ENCODE measurements at places on chromosomes 7 and 10.

DNA sequence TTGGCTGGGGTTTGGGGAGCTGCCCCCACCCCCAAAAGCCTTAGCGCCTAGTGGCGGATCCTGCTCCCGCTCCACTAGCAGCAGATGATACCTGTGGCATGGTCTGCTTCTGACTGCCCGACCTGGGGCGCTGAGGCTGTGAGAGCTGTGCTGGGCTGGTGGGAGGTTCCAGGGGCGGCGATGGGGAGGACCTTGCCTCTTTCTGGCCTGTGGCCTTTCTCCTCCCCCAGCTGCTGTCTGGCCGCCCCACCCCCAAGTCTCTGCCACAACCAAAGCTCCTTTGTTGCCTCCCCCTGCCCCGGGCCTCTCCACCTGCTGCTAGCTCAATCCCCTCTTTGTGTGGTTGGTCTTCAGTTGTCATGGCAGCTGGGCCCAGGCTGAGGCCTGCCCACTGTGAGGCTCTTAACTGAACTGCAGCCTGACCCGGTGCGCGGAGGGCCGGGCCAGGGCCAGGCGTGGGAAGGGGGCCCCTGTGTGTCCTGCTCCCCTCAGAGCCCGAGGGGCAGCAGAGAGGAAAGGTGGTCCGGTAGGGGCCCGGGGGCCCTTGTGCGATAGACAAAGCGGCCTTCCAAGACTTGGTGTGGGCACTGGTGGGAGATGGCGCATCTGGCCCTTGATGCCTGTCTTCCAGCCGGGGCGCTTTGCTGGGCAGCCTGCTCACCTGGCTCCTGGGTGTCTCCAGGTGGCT lies 4.7 kb downstream of the ZNF775 start:
- peak; percentile 97 for DNase-seq

- DNase-seq, result no peak
Observed at GRCh38 chr7:28725045-28725642, 233.0 kb downstream of the TRIL start.

GRCh38 chr7:50397320-50397970 lies 52.7 kb downstream of the FIGNL1 start:
- DNase-seq, result no peak

DNA sequence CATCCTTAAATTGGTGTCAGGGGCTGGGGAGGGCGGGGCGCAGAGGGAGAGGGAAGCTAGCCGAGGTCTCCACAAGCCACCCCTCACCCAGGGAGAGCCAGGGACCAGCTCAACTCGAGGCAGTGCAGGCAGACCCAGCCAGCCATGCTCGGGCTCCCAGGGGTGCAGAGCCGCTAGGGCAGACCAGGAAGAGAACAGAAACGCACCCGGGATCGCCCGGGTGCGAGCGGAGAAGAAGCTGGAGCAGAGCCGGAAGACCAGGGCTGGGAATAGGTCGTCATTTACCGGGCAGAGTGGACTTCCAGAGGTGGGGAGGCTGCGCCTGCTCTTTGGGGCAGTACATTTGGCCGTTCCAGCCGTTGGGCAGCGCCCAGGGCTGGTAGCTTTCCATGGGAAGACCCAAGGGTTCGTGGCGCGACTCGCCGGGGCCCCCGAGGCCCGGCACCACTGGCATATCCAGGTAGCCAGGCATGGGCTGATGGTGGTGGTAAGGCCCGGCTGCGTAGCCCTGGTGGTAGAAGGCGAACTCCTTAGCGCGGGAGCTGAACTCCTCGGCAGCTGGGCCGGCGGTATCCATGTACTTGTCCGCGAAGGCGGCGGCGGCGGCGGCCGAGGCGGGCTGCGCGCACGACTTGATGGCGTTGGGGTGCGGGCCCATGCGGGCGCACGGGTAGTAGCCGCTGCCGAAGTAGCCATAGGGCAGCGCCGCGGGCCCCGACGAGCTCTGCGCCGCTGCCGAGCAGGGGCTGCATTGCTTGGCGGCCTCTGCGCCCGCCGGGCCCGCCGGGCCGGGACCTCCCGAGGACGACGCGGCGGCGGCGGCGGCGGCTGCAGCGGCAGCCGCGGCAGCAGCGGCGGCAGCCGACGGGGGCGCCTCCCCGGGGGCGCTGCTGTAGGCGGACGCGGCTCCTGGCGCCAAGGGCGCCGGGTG lies 755 bp downstream of the HOXA13 start:
- peak; percentile 87 for DNase-seq

DNA sequence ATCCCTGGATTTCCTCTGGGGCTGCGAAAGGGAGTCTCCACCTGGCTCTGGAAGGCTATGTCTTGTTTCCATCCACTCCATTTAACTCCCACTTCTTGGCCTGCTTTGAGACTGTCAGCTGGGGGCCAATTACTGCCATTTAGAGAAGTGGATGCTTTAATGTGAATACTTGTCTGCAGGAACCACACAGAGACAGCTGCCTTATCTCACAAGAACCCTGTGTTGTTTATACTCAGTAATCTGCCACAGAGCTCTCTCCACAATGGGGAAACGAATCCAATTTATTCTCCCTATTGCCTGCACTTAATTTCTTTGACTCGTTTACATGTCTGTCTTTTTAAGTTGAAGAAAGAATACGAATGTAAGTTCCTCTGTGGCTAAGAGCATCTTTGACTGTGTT lies 787.0 kb upstream of the C7orf33 start:
- no peak for DNase-seq

GRCh38 chr10:4661511-4662255 lies 164.3 kb upstream of the AKR1E2 start:
- DNase-seq, result no peak

- DNase-seq, result no peak
Observed at GRCh38 chr7:28853150-28853549, 105.0 kb downstream of the TRIL start.

DNA sequence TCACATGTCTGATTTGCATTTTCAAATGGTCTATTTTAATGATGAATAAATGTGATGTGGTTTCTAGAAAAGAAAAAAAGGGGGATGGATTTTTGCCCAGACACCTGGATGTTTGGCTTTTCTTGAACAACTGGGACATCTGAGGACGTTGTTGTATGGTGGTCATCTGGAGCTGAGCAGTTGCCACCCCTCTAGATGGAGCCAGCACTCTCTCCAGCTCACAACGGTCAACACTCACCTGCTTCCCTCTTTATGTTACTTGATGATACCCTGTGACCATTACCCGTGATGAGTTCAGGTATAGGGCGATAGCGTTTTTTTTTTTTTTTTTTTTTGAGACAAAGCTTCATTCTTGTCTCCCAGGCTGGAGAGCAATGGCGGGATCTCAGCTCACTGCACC lies 30.1 kb upstream of the PAXIP1 start:
- no peak for DNase-seq

DNA sequence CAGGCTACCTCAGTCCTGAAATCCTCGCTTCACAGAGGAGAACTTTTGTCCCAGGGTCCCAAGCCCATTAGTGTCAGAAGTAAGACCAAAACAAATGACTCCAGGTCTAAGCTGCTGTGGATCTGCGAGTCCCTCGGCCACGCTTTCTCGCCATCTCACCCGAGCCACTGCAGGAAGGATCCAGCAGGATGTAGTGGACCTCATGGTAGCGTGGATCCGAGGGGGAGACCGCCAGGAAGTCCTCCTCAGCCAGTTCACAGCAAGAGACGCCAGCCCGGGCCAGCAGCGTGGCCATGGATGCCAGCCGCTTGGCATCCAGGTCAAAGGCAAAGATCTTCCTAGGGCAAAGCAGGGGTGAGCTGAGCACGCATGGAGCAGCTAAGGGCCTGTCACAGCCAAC lies 4.6 kb downstream of the NSUN5 start:
- peak; percentile 23 for DNase-seq

DNA sequence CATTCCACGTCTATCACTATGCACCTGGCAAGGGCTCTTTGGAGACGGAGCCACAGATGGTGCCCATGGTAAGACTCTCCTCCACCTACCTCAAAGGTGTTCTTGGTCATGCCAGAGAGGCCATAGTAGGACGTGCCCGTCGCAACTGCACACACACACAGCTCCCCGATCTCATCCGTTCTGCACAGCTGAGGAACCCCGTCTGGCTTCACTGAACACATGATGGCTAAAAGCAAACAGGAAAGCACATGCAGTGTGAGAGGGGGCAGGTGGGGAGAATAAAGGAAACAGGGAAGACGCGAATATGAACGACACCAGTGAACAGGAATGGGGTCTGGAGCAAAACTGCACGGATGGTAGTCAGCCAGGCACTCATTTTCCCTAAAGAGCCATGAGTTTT lies 230.9 kb downstream of the ZMYND11 start:
- no peak for DNase-seq

DNA sequence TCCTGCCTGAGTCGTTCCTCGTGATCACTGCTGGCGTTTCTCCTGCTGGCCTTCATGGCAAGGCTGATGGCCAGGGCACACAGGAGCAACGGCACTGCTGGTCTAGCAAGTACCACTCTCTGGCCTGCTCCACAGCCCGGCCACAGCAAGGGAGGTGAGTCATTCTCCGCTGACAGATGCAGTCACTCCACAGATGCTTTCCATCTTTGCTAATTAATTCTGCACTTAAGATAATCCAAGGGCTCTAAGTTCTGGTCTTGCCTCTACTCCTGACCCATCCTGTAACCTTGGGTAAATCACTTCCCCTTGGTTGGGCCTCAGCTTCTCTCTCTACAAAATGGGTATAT lies 244.4 kb downstream of the RPS24 start:
- no peak for DNase-seq

GRCh38 chr10:43064331-43065075 lies 12.4 kb upstream of the RET start:
- DNase-seq, result peak; percentile 75

DNA sequence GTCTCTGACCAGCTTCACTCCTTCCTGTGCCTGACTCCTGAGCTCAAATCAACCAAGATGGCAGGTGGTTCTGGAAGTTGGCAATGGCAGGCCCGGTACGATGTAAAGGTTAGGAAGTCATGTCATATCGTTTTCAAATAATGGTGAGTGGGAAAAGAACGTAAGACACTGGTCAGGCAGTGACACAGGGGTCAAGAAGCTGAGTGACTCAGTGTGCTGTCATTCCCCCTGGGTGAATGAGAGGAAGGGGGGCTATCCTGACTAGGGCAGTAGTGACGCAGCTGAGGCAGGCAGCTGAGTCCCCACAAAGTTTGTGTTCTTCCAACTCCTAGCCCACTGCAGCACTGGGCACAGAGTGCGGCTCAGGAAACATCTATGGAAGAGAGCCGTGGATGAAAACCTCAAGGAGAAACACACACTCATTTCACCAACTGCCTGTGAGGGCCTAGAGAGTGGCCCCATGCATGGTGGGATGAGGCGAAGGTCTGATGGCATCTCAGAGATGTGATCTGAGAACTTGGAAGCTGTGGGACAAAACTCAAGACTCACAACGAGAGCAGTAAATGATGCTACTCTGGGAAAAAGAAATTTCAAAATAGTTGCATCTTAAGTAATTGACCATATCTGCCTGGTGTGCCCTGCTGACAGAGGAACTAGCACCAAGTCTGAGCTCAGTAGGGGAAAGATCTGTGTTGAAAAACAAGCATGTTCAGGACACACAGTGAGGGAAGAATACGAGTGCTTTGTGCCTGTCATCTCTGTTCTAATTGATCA lies 23.2 kb downstream of the CREB3L2 start:
- no peak for DNase-seq

DNA sequence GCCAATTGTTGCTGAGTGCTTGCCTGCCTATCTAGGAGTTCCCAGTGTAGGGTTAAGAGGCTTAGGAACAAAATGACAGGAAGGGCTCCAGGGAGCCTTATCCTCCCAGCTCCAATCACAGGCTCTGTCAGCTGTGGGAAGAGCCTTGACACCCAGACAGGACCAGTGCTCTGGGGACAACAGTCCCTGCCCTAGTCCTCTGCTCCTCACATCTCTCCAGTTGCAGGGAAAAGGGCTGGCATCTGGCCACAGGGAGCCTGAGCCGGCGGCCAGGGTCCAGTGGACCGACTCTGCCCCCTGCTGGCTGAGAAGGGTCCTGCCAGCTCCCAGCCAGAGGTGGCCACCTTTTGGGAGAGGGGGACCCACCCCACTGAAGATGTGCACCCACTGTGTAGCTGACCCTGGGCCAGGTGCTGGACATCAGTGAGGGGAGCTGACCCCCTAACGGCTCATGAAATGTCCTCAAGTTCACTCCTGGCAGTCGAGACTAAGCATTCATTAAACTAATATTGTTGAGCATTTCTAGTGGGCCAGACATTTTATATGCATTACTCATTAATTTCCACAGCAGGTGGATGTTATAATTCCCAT lies 17.6 kb downstream of the DNAJB12 start:
- peak; percentile 90 for DNase-seq

DNA sequence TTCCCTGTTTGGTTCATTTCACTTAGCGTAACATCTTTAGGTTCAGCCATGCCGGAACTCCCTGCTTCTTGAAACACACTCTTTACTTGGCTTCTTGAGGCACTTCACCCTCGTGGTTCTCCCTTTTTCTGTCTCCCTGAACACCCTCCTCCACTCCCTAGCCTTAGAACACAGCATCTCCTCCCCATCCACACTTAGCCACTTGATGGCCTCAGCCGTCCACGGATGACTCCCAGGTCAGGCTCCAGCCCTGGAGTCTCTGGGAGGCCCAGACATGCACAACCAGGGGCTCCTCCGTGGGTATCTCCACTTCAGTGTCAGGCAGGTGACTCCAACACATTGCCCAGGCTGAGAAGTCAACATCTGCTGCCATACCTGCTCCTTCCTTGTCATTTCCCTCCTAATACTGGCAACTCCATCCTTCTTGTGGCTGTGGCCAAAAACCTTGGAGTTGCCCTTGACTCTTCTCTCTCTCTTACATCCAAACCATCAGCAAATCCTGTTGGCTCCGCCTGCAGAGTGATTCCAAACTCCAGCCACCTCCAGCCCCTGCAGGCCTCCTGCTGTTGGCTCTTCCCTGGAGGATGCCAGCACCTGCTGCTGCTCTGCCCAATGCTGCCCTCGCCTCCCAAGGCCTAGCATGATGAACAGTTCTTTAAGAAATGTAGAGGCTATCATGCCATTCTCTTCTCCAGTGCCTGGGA lies 8.4 kb upstream of the INMT start:
- no peak for DNase-seq

- DNase-seq, result no peak
Observed at GRCh38 chr10:58919927-58920654, 256.4 kb upstream of the PHYHIPL start.

GRCh38 chr10:45373003-45373575 lies 927 bp upstream of the ALOX5 start:
- DNase-seq, result peak; percentile 74

DNA sequence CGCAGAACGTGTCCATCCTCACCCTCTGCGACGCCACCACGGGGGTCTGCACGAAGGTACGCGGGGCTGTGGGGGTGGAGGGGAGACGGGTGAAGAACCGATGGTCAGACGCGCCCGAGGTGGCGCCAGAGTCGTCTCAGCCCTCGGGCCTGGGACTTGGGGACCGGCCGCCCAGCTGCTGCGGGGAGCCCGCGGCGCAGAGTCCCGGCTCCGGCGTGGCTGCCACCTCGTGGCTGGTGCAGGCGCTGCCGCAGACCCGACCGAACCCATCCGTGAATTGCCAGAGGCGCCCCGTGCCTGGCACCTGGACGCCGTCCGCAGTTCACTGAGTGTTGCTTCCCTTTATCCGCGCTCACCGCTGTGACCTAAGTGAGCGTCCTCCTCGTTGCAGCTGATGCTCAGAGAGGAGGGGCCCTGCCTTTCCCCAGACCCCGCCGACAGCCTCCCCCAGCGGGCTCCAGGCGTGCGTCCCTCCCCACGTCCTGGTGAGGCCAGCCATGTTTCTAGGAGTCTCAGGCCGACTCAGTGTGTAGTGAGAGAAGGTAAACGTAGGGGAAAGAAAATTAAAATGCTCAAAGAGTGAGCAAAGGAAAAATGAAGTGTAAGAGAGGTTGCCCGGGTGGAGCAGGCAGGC lies 208.7 kb downstream of the PAXIP1 start:
- peak; percentile 95 for DNase-seq
